H9 (cell line): ENCODE measurements at places on chromosomes 12 and 14. TPM values are rescaled to one million over a fixed set of nuclear protein-coding genes. Genes with fewer than 3 reads are reported as not detected.

DNA sequence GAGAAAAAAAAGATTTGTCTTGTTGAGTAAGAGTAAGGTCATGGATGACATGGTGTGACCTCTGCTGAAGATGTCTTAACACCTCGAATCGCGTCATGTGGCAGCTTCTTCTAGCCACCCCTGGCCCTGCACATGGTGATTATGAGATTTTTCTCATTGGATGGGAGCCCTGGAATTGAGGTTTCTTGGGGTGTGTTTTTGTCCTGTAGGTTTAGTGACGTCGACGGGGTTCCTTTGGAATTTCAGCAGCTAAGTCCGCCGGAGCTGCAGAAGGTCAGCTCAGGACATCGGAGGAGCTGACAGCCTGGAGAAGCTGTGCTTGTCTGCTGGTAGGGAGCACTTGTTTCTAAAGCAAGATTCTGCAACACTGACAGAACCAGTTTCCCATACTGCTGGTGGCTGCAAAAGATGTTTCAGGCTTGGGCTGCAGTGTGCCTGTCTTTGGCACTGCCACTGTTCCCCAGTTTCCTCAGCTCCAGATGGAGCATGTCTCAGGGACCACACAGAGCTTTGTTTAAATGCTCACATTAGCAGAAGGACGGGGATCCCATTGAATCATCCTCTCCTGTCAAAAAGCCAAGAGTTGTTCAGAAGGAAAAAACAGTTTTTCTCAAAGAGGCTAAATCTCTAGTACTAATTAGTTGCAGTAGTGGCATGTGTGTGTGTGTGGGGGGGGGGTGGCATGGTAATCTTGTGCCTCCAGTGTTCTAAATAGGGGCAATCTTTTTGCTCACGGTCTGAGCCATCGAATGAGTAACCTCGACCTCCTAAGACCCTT, 5.2 kb upstream of the FOS start:
- no peaks in the 10 kb centered on the region; the same call in 1 of the 2 replicates for H3K27me3 ChIP-seq
- no peak overlapping the region for H3K4me3 ChIP-seq
- H3K4me1 ChIP-seq, result no peaks in the 10 kb centered on the region
- DNase-seq, result no peak
- H3K36me3 ChIP-seq, result no peaks in the 10 kb centered on the region

DNA sequence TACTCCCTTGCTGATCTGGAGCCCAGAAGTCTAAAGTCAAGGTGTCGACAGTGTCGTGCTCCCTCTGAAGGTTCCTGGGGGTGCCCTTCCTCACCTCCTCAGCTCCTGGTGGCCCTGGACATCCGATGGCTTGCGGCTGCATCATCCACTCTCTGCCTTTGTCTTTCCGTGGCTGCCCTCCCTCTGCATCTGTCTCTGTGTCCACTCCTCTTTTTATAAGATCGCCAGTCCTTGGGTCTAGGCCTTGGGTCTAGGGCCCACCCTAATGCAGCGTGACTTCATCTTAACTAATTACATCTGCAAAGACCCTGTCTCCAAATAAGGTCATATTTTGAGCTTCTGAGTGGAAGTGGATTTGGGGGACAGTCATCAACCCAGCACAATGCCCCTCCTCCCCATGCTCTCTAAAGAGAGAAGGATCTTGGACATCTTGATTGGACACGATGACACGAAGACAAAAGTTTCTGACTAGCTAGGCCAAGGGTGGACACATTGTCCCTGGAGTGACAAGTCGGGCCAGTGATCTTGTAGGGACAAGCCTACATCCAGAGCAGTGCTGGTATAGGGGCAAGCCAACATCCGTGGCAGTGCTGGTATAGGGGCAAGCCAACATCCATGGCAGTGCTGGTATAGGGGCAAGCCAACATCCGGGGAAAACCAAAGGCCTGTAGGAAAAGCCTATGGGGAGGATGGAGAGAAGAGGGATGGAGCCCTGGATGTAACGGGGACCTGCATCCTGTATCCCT, 93.9 kb upstream of the DIO3 start:
- H3K27me3 ChIP-seq, result no peaks in the 10 kb centered on the region; the same call in 1 of the 2 replicates
- H3K27ac ChIP-seq, result no peak overlapping the region
- no peak overlapping the region for H3K4me3 ChIP-seq
- no peak for DNase-seq
- H3K36me3 ChIP-seq, result no peaks in the 10 kb centered on the region

DNA sequence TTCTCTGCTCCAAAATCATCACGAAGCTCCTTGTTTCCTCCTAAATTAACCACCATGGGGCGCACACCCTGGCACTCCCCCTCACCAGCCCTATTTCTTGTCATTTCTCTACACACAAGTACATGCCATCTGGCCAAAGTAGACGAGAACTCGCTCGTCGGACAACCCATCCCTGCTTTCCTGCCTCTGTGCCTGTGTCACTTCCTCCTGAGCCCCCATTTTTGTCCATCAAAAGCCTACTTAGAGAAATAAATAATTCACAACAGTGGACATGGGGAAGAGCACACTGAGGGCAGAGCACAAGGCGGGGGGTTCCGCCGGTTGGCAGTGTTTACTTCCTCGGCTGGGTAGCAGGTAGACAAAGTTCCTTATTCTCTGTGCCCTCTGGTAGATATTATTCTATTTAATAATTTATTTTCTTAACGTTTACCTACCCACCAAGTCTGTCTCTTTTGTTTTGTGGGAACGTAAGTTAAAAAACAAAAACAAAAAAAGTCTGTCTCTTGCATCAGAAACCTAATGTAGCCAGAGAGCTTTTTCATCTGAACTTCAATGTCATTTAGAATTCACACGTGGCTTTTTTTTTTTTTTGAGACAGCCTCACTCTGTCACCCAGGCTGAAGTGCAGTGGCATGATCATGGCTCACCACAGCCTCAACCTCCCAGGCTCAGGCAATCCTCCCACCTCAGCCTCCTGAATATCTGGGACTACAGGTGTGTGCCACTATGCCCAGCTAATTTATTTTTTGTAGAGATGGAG, 6.0 kb downstream of the VPS37B start:
- DNase-seq, result no peak
- peaks cover 8% of the 10 kb centered on the region for H3K4me1 ChIP-seq
- H3K36me3 ChIP-seq, result no peaks in the 10 kb centered on the region
- H3K4me3 ChIP-seq, result no peak overlapping the region

DNA sequence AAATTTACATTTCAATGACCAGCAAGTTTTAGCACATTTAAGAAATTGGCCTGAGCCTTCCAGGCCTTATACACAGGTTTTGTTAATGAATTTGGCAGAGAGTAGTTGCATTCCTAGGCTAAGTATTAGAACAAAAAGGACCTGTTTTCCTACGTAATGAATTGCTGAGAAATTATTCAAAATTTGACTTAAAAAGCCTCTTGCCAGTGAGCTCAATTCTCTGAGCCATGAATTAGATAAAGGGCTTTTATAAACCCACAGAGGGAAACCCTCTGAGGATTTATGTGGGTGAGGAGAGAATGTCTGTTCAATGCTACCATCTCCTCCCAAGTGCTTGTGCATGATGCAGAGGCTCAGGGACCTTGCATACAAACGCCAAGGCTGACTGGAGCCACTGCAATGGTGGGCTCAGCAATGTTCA, 94.5 kb upstream of the PELI2 start:
- no peak overlapping the region for H3K4me3 ChIP-seq
- no peak for DNase-seq
- H3K4me1 ChIP-seq, result no peaks in the 10 kb centered on the region; the same call in 1 of the 2 replicates
- no peaks in the 10 kb centered on the region for H3K27me3 ChIP-seq
- H3K36me3 ChIP-seq, result peaks cover 10% of the 10 kb centered on the region
- no peak overlapping the region for H3K27ac ChIP-seq

DNA sequence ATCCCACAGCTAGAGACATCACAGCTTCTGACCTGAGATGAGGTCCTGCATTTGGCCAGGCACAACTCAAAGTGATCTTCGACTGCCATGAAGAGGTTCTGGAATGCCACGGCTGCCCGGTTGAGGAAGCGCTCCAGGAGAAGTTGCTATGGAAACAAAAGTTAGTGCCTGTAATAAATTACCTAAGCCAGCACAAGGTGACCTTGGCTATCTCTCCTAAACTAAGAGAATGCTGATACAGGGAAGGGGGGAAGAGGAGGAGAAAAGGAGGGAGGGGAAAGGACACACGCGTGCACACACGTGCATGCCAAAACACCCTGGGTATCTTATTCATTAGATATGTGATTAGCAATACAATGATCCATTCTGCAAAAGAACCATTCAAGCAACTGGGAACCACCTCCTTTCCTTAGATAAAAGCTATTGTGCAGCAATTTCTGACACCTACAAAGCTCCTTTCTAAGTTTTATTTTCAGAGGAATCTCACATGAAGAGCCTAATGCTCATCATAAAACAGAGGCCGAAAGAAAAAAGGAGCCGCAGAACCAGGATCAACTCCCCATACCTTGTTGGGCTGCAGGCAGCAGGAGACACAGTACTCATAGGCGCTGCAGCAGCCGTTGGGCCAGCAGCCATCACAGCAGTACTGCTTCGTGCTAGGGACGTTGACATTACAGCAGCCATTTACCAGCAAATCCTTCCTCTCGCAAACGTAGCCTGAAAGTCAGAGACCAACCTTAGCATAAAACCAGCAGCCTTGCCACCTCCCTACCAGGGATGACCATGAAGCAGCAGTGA, 17.9 kb downstream of the SPRING1 start:
- H3K27me3 ChIP-seq, result no peaks in the 10 kb centered on the region
- no peak for DNase-seq
- peaks cover 3% of the 10 kb centered on the region; the same call in 1 of the 2 replicates for H3K4me1 ChIP-seq

DNA sequence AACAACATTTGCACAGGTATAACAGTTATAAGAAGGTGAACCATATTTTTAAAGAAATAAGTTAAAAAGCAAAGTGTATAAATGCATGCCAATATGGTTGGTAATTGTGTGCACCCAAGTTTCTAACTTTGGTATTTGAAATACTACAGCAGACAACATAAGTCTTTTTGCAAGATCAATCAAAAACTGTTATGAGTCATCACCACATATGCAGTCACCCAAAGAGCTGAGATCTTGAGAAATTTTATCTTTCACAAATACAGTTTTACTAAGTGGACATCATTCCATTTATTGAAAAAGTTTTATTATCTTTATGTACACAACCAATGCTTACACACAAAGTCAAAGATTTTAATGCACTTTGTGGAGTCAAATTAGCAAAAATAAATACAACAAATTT, 7.0 kb upstream of the ACSS3 start:
- no peak for DNase-seq
- H3K36me3 ChIP-seq, result no peaks in the 10 kb centered on the region
- no peak overlapping the region for H3K4me3 ChIP-seq
- no peak overlapping the region for H3K27ac ChIP-seq
- H3K27me3 ChIP-seq, result no peaks in the 10 kb centered on the region

DNA sequence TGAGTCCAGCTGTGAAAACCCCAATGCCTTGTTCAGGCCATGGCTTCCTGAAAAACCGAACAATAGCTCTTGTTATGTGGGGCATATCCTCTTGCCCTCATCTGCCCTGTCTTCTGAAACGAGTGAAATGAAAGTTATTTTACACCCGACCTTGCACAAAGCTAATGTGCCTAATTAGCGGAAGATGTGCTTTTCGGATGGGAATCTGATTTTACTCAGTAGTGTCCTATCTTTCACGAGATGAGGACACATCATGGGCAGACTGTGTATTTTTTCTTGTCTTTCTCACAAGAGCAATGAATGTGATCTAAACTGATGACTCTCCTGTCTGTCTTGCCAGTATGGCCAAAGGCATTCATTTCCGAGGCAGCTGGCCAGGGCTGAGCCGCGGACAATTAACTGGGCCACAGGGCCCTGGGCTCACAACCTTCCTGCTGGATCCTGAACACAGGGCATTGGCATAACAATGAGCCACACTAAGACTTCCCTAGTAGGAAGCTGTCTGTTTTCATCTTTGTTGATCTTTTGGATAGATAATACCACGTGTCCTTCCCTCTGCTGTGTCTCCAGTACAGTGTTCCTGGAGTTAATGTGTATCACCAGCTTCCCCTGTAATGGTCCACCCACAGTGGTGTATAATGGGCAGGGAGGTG, 86.0 kb upstream of the HIF1A start:
- no peaks in the 10 kb centered on the region for H3K36me3 ChIP-seq
- peak overlapping the region; percentile 56 for H3K27ac ChIP-seq
- H3K27me3 ChIP-seq, result no peaks in the 10 kb centered on the region
- DNase-seq, result peak; percentile 76
- peaks cover 23% of the 10 kb centered on the region for H3K4me1 ChIP-seq
- peak overlapping the region; percentile 62 for H3K4me3 ChIP-seq

GRCh38 chr12:10617863-10618262, 4.5 kb upstream of the MAGOHB start:
- peaks cover under 1% of the 10 kb centered on the region; the same call in 2 of the 3 replicates for H3K36me3 ChIP-seq
- DNase-seq, result no peak

DNA sequence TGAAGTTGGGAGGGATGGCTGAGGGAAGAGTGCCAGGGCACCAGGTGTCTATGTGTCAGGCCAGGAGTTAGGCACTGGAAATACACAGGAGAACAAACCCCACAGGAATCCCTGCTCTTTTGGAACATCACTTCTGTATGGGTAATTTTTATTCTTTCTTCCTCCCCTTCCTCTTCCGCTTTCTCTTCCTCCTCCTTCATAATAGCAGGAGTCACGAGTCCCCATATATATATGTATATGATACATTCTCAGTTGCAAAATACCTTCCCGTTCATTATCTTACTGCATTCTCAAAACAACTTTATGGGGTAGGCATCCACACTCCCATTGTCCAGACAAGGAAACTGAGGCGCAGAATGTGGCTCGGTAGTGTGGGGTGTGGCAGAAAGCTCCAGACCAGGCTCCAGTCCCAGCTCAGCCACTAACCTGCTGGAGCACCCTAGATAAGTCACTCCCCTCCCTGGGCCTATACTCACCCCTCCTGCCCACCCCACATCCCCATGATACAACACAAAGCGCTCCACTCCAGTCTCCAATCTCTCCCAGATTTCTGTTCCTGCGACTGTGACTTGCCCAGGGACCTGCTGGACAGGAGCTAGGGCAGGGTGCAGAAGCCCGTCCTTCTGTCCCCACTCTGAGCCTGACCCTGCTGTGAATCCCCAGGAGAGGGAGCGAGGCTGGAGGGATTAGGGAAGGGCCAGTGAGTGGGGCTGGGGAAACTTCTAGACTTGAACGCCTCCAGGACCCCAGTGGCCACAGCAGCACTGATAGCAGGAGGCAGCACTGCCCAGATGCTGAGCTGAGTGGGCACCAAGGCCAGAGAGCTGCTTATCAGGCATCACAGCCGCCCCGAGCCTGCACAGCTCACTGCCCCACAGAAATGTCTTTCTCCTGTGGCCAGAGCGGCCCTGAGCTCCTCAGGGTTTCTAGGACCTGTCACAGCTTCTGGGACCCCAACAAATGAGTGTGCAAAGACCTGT, 1.4 kb upstream of the AQP2 start:
- no peak overlapping the region for H3K4me3 ChIP-seq
- H3K36me3 ChIP-seq, result no peaks in the 10 kb centered on the region
- H3K4me1 ChIP-seq, result no peaks in the 10 kb centered on the region; the same call in 1 of the 2 replicates
- H3K27ac ChIP-seq, result no peak overlapping the region
- DNase-seq, result no peak
- no peaks in the 10 kb centered on the region for H3K27me3 ChIP-seq

- H3K4me1 ChIP-seq, result peaks cover 10% of the 10 kb centered on the region; the same call in 1 of the 2 replicates
- peaks cover 9% of the 10 kb centered on the region; the same call in 1 of the 2 replicates for H3K27me3 ChIP-seq
- DNase-seq, result peak; percentile 51
- H3K36me3 ChIP-seq, result no peaks in the 10 kb centered on the region
- no peak overlapping the region for H3K27ac ChIP-seq
These were observed 16.5 kb upstream of the FIGNL2 start for GRCh38 chr12:51864833-51865670.

SLC6A13 gene
- total RNA-seq, result not detected in 2 replicates

CCDC38 gene
- not detected in 2 replicates for total RNA-seq

EPS8 gene
- 1.9 and 2.2 TPM in 2 replicates for total RNA-seq

SYNDIG1L gene
- 0.22 and 0.33 TPM in 2 replicates for total RNA-seq

TM9SF1 gene
- 31.6 and 31.8 TPM in 2 replicates for total RNA-seq

CIROP gene
- total RNA-seq, result not detected in 2 replicates

METTL25 gene
- total RNA-seq, result 10.9 and 11.6 TPM in 2 replicates

PPTC7 gene
- total RNA-seq, result 15.7 and 15.8 TPM in 2 replicates
